Omental fat pad (tissue), 4 donors: ENCODE measurements at places on chromosomes 4 and X. TPM values are rescaled to one million over a fixed set of nuclear protein-coding genes. Genes with fewer than 3 reads are reported as not detected.

DNA sequence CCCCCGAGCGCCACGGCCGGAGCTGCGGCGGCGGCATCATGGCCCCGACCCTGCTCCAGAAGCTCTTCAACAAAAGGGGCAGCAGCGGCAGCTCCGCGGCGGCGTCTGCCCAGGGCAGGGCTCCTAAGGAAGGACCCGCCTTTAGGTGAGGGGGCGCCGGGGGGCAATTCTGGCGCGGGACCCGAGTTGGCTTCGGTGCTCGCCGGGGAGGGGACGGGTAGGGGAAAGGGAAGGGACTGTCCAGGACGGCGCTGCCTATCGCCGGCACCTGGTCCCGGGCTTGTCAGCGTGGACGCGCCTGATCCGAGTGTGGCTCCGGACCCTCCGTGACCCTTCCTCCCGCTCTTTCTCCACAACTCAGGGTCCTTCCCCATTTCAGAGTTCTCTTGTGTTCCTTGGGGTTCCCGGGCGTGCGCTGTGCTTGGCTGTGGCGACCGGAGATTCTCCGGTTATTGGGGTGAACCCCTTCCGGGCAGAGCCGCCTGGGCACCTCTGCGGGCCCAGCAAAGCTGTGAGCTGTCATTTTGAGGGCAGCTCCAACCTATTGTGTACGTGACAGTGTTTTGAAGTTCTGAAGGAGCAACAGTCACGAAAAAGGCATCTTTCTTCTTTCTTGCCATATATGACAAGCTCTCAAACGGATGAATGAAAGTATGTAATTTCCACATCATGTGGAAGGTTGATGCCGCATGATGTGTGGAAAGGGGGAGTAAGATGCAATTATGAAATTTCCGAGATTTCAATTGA, 522 bp downstream of the FNIP2 start:
- no peak for DNase-seq

DNA sequence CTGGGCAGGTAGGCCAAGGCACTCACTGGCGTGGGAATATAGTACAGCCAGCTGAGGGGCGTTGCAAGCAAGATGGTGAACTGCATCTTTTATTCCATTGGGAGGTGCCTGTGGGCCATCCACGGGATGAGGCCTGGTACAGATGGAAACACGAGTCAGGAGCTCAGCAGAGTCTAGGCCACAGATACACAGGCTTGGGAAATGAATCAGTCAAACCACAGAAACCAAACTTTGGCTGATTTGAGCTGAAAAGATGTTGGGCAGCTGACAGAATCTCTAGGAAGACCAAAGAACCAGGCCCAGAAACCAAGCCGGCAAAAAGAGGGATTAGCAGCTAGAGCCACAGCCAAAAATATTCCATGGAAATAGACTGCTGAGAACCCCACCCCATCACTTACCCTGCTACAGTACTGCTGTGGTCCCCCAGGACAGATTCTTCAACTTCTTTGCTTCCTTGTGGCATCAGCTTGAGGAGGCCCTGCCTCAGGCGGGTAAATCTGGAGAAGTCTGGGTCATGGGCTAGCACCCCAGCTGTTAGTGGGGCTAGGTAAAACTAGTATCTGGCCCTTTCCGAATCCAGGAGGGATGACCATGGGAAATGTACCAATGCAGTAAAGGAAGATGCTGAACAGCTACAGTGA, 75.4 kb downstream of the TMEM131L start:
- DNase-seq = no peak

DNA sequence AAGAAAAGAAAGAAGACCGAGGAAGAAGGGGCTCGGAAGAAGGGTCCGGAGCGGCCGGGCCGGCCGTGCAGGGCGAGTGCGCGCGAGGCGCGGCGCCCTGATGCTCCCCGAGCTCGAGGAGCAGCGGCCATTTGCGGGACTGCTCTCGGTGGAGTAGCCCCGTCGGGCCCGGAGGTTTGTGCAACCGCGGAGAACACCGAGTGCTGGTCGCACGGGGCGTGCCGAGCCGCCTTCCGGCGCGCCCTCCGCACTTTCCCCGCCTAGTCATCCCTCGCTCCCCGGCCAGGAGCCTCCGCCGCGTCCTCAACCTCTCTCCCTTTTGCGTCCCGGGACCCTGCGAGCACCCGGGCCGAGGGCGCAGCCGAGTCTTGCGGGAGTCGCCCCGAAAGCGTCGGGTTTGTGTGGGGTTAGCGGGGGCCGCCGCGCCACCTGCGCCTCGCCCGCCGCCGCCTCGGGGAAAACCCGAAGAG, 127.4 kb downstream of the LAS1L start:
- no peak for DNase-seq

The CNGA1 gene
- total RNA-seq = not detected

DNA sequence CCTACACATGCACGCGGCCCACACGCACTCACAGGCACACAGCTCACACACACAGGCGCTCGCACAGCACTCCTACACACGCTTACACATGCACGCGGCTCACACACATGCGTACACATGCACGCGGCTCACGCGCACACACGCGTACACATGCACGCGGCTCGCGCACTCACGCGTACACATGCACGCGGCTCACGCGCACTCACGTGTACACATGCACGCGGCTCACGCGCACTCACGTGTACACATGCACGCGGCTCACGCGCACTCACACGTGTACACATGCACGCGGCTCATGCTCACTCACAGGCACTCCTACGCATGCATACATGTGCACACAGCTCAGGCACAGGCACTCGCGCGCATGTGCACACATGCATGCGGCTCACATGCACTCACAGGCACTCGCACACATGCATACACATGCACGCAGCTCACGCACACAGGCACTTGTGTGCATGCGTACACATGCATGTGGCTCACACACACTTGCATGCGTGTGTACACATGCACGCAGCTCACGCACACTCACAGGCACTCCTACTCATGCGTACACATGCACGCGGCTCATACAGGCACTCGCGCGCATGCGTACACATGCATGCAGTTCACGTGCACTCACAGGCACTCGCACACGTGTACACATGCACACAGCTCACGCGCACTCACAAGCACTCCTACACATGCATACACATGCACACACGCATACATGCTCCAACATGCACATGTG, 44.9 kb downstream of the GAK start:
- no peak for DNase-seq

The AFP gene
- total RNA-seq = not detected

GRCh38 chr4:110848787-110849186, 225.9 kb upstream of the PITX2 start:
- no peak for DNase-seq

DNA sequence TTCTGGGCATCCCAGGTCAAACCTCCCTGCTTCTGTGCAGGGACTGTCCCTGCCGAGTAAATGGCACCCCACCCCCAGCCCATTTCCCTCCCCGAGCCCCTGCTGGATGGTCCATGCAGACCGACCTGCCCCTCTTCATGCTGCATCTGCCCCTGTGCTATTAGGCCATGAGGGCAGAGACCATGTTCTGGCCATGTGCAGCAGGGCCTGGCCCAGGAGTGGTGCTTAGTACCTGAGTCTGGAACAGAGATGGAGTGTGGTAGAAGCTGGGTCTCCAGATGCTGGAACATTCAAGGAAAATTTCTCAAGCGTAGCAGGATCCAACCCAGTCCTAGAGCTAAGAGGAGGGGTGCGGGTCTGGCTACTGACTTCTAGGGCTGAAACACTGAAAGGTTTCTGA, 15.3 kb upstream of the UBA1 start:
- DNase-seq = no peak

DNA sequence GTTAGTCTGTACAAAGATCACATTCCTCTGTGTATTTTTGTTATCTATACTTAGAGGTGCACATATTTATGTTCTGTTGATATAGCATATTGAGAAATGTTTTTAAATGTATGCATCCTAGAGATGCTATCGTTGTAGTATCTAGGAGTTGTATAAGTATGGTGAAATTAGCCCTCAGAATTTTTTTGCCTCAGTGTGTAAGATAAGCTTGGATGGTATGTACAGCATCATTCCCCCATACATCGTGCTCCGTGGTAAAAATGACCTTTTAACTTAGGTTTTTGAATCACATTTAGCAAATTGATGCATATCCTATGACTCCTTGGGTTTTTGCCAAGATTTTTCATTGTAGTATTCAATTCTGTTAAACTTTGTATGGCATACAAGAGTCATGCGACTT, 113.5 kb downstream of the RPA4 start:
- no peak for DNase-seq

The GLRA3 gene
- total RNA-seq = not detected

- DNase-seq = no peak
Observed at GRCh38 chr4:140870427-140870826, 114.2 kb upstream of the TBC1D9 start.

GRCh38 chr4:38330321-38330720, 333.7 kb upstream of the KLF3 start:
- no peak for DNase-seq

The SSR4 gene
- 127 TPM for total RNA-seq

The ANAPC10 gene
- total RNA-seq = 23.5 TPM

DNA sequence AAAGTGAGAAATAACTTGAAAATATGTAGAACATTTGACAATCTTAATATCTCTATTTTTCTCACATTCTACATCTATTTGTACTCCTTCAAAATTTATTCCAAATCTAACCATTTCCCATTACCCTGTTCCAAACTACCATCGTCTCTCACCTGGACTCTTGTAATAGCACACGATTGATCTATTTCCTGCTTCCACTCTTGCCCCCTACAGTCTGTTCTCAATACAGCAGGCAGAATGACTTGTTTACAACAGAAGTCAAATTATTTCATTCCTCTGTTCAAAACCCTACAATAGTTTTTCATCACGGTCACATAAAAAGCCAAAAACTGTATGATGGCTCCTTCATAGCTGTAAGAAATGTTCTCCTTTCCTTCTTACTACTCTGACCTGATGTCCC, 21.1 kb upstream of the LUZP4 start:
- DNase-seq = no peak

DNA sequence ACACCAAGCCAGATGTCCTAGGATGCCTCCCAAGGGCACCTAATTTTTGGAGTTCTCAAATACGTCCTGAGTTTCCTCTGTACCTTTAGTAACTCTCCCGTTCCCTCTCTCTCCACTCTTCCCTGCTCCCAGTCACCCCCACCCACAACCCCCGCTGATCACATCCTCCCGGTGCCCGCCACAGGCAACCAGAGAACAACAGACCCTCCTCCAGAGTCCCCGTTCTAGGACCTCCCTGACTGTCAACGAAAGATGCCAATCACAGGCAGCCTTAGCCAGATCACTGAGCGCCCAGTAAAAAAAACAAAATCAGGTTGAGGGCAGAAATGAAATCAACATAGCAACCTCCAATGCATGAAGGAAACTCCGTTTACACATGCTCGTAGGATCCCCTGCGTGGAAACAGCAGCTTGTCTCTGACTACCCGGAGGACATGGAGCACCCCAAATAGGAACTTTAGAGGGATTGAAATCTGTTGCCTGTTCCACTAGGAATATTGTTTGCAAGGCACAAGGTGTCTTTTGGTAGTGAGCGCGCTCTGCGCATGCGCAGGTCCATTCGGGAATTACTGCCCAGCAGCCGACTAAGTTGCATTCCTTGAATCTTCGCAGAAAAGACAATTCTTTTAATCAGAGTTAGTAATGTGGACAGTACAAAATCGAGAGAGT, at the start of gene GABRB1:
GABRB1 (plus strand) TSS at position 557 of the 668 bp plus-strand sequence.
- peak; percentile 25 for DNase-seq

The FTHL17 gene
- not detected for total RNA-seq

The TMEM156 gene
- not detected for total RNA-seq

The ATOH1 gene
- total RNA-seq = not detected

The SLC25A4 gene
- total RNA-seq = 14.4 TPM

GRCh38 chrX:103367502-103367901, 8.8 kb upstream of the BEX3 start:
- no peak for DNase-seq

- DNase-seq = no peak
Observed at GRCh38 chr4:122458625-122459024, 2.1 kb upstream of the IL2 start.

The TMEM255A gene
- 3.9 TPM for total RNA-seq

- DNase-seq = no peak
Observed at GRCh38 chrX:39726771-39727170, 371.0 kb downstream of the BCOR start.

The RS1 gene
- total RNA-seq = not detected

DNA sequence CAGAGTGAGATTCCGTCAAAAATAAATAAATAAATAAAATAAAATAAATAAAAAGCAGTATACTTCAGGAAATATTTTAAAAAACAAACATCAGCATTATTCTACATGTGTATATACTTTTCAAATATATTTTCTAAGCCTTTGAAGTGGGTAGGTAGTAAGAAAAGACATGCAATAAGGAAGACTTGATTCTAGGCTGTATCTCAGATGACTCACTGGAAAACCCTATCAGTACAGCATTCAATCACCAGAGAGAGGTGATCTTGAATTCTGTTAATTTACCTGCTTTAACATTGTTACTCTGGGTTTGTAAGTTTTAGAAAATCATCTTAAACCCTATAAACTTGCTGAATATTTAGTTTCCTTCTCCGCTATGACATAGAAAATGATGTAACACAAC, 106.6 kb upstream of the NAP1L5 start:
- DNase-seq = no peak

DNA sequence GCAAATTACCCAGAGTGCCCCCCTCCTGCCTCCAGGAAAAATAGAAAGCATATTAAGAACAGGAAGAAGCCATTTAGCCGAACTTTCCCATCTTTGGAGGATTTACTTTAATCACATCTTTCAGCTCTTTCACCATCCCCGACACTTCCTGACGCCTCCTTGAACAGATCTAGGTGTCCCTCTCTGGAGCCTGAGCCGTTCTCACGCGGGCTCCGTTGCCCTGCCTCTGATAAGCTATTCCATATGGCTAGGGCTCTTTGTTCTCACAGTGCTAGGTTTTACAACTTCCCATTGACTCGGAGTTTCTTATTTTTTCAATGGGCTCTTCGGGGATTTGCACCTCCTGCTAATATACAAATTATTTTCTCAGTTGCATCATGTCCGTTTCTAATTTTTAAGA, 82.1 kb upstream of the GPC4 start:
- no peak for DNase-seq

The PSAPL1 gene
- not detected for total RNA-seq
